NCI-H1417 (cell line): ENCODE measurements at places on chromosomes 11 and 22.

GRCh38 chr11:61295596-61295926 is 445 bp upstream of the VWCE start:
- peak; percentile 37 for DNase-seq

GRCh38 chr11:115112754-115113153 is 391.5 kb downstream of the CADM1 start:
- DNase-seq, result no peak

GRCh38 chr11:19091366-19091765 is 25.6 kb upstream of the ZDHHC13 start:
- DNase-seq, result no peak

GRCh38 chr22:46405901-46406300 is 70.4 kb downstream of the TRMU start:
- no peak for DNase-seq

DNA sequence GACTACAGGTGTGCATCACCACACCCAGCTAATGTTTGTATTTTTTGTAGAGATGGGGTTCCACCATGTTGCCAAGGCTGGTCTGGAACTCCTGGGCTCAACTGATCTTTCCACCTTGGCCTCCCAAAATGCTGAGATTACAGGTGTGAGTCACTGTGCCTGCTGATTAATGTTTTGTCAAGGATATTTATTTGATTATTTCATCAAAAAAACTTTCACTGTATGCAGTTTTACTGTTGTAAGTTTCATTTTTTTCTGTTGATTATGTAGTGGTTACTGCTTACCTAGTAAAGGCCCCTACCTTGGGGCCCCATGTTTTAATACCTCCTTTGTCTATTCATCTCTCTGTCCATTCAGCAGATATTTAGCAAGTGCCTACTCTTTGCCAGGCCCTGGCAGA is 16.7 kb upstream of the FAM168A start:
- no peak for DNase-seq

DNA sequence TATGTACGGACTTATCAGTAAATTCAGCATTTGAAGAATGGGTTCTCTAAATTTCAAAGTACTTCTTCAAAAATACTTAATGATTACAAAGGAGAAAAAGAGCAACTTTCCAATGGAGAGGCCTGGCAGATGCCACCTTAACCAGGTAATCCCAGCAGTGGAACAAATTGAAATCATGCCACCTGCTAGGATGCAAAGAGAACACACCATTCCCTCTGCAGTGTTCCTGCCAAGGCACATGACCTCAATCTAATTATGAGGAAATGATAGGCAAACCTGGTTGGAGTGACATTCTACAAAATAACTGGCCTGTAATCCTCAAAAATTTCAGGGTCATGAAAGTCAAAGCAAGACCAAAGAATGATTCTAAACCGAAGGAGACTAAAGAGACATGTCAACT is 21.5 kb downstream of the TNRC6B start:
- no peak for DNase-seq

DNA sequence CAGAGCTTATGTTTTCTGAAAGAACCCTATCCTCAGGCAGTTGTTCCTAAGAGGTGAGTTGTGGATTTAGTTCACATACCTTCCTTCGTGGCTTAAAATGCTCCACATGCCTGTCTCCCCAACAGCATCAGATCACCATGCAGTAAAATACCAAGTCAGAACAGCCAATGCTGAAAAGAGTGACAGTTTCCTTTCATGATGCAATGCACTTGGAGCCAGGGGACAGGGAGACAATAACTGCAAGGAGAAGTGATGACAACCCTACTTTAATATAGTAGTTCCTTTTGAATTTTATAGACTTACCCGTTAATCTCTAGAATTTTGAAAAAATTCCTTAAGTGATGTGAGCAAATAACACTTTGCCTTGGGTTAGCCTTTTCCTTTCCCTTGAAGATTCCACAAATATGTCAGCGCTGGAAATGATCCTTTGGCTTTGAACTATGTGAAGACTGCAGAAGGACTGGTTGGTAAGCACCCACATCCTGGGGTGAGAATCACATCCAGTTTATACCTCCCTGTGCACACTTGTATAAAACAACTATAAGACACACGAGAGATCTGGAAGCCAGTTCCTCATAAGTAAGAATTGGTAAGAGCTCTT is 71.2 kb downstream of the PIWIL4 start:
- no peak for DNase-seq

DNA sequence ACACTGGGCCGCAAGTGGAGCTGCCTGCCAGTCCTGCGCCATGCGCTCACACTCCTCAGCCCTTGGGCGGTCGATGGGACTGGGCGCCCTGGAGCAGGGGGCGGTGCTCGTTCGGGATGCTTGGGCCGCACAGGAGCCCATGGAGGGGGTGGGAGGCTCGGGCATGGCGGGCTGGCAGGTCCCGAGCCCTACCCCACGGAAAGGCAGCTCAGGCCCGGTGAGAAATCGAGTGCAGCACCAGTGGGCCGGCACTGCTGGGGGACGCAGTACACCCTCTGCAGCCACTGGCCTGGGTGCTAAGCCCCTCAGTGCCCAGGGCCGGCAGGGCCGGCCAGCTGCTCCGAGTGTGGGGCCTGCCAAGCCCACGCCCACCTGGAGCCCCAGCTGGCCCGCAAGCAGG is 328.7 kb upstream of the LRRC4C start:
- no peak for DNase-seq

DNA sequence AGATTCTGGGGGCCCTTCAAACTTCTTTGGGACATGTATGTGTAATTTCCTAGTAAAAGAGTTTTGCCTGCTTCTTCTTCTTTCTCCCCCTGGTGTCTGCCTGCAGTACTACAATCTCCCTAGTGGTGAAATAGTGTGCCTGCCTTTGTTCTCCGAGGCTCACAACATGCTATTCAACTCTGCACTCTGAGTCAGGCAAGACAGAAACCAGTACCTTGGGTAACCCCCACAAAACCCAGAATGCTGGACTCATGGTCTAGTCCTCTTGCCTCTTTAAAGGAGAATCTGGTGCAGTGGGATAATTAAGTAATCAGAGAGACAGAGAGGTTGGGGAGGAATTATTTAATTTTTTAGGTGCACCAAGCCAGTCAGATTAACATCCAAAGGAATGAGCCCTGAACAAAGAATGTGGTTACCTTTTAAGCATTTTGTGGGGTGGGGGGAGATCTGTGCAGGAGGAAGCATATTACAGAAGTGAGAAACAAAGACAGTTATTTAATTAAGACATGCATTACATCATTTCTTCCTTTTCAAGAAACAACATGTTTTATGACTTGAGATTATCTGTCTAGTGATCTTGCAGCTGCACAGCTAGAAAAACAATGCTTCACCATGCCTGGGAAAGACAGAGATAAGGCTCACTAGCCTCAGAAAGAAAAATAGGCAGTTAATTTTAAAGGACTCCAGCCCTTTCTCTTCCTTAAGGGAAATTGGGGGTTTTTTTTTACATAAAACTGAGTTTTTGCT is 11.0 kb upstream of the MS4A6A start:
- peak; percentile 31 for DNase-seq

DNA sequence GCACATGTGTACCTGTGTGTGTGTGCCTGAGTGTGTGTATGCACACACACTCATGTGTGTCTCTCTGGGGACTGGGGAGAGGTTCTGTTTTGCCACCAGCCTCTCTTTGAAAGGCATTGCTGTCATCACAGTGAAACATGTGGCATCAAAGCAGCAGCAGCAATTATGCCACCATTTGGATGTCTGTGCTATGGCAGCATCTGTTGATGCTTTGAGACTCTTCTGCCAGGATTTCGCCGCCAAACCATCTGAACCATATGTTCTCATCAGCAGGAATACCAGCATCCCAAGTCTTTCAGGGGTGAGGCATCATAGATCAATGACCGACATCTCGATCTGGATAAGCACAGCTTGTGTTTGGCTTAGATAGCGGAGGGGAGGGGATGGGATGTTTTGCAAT is 168.6 kb downstream of the FAT3 start:
- DNase-seq, result no peak

DNA sequence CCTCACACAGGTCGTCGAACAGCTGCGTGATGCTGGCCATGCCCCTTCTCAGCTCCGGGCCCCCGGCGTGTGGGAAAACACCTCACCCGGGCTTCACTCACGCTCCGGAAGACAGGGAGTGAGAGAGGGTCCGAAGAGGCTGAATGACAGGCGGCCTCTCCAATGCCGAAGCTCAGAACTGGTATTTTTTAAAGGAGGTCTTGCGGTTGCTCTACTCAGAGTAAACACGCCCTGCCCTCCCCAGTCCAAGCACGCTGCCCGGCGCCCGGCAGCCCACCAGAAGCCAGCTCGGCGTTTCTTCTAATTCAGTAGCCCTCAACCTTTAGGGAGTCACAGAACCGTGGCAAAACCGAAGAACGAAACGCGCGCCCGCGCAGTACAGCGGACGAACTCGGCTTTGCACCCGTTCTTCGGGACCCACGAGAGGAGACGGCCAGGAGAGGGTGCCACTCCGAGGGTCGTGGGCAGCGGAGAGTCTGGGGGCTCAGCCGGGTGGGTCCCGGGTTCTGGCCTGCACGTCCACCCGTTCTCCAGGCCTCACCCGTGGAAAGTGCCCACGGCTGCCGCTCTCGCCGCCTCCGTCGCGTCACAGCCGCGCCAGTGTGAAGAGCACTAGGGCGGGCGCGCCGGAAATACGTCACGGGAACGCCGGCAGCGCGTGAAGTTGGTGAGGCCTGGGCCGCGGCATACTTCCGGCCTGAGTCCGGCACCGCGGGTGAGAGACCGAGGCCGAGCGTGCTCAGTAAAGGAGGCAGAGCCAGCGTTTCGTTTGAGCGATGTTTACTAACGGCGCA is at the start of gene TUBGCP6:
Gene TUBGCP6 (minus strand): TSS at position 604 of the 794 bp plus-strand sequence. CDS start 564 bp downstream, at position 40.
- peak; percentile 53 for DNase-seq

- DNase-seq, result no peak
Measured at GRCh38 chr22:48894064-48894671, 933.5 kb downstream of the BRD1 start.

GRCh38 chr22:19604711-19605268 is 80.6 kb upstream of the CLDN5 start:
- DNase-seq, result no peak

- DNase-seq, result no peak
Measured at GRCh38 chr22:48431014-48431413, 1396.7 kb downstream of the BRD1 start.

GRCh38 chr22:45997777-45998637 is 21.0 kb upstream of the WNT7B start:
- DNase-seq, result no peak

DNA sequence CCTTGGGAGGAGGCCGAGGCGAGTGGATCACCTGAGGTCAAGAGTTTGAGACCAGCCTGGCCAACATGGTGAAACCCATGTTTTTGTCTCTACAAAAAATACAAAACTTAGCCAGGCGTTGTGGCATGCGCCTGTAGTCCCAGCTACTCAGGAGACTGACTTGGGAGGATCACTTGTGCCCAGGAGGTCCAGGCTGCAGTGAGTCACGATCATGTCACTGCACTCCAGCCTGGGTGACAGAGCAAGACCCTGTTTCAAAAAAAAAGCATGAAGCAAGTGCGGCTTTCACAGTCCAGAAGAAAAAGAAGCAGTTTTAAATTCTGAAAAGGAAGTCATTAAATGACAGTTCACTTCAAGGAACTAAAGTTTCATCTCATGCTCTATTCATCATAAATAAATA is 7.1 kb upstream of the LTO1 start:
- no peak for DNase-seq

GRCh38 chr11:57646799-57647303 is 2.9 kb downstream of the YPEL4 start:
- DNase-seq, result no peak

DNA sequence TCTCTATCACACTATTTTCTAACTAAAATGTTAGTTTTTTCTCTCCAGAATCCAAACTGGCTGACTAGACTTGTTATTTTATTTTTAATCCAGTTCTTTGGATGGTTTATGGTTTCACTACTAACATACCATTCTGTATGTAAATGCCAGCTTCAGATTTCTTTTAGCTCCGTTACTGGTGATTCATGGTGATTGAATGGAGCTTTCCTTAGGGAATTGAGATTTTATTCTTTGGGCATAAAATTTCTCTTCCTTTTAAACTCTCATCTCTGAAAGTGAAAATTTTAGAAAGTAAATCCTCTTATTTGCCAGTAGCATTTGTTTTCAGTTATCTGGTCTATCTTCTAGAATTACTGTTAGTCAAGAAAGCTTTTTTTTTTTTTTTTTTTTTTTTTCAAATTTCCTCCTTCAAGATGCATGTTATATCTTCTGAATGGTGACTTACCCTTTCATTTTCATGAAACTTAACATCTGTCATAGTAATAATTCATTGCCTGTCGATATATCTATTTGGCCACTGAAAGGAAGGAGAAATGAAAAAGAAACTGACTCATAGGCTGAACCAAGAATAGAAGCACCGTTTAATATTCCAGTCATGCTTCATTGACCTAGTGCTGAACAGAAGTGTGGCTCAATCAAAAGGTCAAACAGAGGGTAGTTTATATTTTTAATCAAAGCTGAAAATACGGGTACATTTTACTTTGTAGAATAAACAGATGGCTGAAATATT is 6.4 kb downstream of the ENDOD1 start:
- no peak for DNase-seq

DNA sequence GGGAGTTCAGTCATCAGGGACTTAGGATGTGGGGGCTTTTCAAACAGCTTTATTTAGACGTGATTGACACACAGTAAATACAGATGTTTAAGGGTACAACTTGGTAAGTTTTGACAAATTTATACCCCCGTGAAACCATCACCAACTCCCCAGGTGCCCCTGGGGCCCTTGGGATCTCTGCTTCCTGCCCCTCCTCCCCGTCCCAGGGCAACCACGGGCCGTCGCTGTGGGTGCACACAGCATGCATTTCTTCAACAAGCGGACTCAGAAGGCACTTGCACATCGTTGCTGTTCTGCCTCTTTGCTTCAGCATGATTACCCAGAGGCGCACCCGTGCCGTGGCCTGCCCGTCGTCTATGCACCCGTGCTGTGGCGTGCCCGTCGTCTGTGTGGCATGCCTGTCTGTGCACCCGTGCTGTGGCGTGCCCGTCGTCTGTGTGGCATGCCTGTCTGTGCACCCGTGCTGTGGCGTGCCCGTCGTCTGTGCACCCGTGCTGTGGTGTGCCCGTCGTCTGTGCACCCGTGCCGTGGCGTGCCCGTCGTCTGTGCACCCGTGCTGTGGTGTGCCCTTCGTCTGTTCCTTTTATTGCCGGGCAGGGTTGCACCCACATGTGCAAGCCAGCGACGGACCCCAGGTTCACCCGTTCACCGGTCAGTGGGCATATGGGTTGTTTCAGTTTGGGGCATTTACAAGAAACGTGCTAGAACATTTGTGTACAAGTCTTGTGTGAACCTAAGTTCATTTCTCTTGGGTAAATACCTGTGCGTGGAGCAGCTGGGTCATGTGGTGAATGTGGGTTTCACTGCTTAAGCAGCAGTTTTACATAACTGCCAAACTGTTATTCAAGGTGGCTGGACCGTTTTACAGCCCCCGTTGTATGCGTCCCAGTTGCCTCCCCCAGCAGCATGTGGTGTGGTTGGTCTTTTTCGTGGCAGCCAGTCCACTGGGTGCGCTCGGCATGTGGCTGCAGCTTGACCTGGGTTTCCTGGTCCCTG is 8.3 kb downstream of the CD81 start:
- no peak for DNase-seq
